ENCODE measurements at places on chromosomes 5 and 9.

DNA sequence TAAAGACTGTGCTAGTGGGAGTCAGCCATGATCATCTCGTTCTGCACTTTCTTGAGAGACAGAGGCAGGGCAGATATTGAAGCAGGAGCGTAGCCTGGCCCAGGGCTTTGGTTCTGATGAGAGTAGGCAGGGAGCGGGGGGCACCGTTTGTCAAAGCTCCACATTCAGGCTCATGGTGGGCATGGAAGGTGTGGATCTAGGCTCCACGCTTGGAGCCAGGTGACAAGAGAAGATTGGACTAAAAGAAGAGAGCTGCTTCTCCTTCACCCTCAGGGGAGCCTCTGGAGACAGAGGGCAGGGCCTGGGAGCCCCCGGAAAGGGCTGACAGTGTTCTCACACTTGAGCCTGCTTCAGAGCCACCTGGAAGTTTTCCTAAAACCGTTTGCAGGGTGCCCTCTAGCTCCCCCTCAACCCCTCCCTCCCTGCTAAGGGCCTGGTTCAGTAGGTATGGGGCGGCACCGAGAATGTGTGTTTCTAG, 24.7 kb upstream of the FCN2 start:
- DNase-seq = no peak

- DNase-seq = no peak
Observed at GRCh38 chr5:98076501-98076900, 697.0 kb upstream of the RGMB start.

GRCh38 chr9:136255166-136255538, 9.5 kb upstream of the QSOX2 start:
- DNase-seq = no peak

DNA sequence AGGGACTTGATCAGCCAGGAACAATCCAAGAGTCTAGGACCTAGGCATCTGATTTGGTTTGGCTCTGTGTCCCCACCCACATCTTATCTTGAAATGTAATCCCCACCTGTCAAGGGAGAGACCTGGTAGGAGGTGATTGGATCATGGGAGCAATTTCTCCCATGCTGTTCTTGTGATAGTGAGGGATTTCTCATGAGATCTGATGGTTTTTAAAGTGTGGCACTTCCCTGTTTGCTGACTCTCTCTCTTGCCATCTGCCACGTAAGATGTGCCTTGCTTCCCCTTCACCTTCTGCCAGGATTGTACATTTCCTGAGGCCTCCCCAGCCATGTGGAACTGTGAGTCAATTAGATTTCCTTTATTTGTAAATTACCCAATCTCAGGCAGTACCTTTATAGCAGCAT, 201.7 kb upstream of the ACTBL2 start:
- no peak for DNase-seq

- DNase-seq = peak; percentile 8
Observed at GRCh38 chr9:87973730-87974292, 522 bp downstream of the CDK20 start.

DNA sequence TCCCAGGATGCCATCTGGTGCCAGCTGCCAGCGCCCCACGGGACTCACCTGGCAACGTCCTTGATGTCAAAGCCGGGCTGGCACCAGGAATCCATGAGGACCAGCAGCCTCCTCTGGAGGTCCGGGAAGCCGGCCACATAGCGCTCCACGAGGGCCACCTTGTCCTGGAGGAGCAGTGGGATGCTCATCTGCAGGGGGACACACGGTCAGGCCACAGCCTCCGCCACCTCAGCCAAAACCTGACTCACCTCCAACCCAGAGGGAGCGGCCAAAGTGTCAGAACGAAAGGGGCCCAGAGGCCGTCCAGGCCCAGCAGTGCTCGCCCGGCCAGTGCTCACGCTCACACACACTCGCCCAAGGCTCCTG, 56.5 kb downstream of the EXD3 start:
- DNase-seq = no peak

GRCh38 chr9:136514022-136514714, 31.3 kb upstream of the SEC16A start:
- no peak for DNase-seq

DNA sequence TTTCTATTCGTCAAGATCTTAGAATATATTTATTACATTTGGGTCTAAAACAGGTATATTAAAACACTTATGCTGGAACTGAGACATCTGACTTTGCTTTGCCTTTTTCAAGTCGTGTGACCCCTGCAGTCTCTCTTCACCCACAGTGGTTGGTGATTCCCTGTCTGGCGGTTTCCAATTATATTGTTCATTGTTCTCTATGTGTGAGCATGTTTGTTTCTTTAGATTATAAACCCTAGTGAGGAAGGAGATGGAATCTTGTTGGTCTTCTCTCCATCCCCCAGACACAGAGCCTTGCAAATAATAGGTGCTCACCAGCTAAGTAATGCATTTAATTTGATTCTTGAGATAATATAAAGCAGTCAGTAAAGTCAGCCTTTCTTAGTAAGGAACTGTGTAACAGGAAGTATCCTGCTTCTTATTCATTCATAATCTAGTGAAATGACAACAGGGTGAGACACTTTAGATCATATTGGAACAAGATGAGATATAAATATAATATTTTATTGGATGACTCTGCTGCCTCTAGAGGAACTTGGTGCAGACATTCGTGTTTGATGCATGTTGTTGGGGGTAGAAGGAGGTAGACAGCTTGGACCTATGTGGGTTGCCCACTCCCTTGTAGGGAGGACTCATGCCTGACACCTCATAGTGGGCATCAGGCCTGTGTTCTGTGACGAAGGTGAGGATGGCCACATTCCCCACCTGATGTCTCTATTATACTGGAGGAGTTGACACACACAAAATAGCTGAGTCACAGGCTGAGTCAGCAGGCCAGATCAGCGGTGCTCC, 88.1 kb downstream of the FGF1 start:
- DNase-seq = no peak

GRCh38 chr9:16652582-16652981, 217.9 kb downstream of the BNC2 start:
- DNase-seq = peak; percentile 75

DNA sequence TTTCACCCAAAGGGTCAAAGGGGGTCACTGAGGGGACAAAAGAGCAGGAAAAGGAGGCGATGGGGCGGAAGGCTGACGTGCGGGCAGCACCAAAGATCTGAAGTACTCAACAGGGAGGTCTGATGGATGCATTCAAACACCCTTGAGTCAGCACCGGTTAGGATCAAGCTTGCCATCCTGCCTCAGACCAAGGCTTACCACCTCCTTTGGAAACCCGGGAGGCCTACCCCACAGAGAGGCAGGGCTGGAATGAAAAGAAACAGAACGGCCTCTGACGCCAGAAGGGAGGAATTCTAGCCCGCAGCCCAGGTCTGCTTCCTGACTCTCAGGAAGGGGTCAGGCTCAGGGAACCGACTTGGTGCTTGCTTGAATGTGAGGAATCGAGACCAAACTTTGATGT, 125.6 kb downstream of the PAPPA start:
- no peak for DNase-seq

- DNase-seq = peak; percentile 84
Observed at GRCh38 chr5:77076961-77077828, 9.9 kb downstream of the ZBED3 start.

DNA sequence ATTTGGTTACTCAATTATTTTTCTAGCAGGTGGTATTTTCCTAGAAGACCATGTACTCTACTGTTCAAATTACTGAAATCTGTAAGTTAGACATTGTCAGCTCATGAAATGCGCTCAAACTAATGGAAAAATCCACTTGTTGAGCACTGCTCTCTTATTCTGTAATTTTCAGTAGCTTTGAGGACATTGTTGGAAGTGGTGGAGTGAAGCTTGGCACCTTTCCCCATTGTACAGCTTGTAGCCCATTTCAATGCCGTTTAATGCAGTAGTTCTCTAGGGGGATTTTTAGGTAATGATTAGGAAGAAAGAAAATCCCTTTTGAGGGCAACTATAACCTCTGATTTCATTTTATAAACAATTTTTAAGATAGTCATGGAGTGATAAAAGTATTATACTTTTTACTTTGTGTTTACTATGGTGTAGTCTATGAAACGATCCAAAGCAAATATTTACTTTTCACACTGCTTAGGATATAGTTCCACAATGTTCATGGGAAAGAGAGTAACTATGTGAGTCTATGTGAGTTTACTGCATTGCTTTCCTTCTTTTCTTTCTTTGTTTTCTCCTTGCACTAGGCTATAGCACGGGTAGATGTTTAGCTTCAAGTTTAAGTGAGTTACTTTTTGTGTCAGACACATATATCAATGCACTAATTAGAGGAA, 165.8 kb upstream of the ANKH start:
- DNase-seq = no peak
